Pancreas (tissue), 10 donors: ENCODE measurements at places on chromosomes 6 and 20.
A peak's percentile ranks its signal among the peaks of the same experiment; 100 is the strongest.

DNA sequence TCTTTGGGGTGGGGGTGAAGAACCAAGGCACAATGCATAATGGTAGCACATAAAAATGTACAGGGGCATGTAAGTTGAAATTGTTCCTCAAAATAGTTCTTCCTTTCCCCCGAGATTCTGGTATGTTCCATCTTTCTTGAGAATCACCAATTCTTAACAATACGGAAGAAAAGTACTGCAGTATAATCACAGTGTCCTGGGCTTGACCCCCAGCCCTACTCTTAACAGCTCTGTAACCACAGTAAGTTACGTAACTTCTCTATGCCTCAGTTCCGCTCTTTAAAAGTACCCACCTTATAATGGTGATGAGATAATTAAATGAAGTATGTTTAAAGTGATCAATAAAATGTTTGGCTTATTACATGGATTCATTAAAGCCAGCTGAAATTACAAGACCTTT, 104.5 kb downstream of the SMLR1 start:
- H3K4me1 ChIP-seq, result peaks cover 2% of the 10 kb centered on the region
- DNase-seq, result no peak
- no peaks in the 10 kb centered on the region for H3K27me3 ChIP-seq
- H3K27ac ChIP-seq, result no peak overlapping the region

DNA sequence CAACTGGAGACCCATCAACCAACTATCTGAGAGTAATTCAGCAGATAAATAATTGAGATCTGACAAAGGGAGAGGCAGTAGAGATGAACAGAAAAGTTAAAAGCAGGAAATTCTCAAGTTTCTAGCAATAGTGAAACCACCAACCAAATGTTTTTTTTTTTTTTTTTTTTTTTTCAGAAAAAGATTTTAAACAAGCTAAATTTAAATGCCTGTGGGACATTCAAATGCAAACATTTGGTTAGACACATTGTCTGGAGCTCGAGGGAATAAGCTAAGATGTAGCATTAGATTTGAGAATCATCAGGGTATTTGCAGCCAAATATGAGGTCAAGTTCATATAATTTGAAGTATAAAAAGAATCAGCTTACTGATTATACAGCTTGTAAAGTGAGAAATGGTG, 16.4 kb downstream of the RANBP9 start:
- H3K4me3 ChIP-seq, result no peak overlapping the region
- DNase-seq, result no peak
- no peaks in the 10 kb centered on the region for H3K36me3 ChIP-seq
- no peak overlapping the region for H3K27ac ChIP-seq
- H3K27me3 ChIP-seq, result no peaks in the 10 kb centered on the region

- no peak for DNase-seq
- H3K27ac ChIP-seq, result no peak overlapping the region
- H3K4me1 ChIP-seq, result peaks cover 5% of the 10 kb centered on the region
- no peaks in the 10 kb centered on the region for H3K27me3 ChIP-seq
These were observed 190.4 kb upstream of the UST start for GRCh38 chr6:148556410-148556809.

DNA sequence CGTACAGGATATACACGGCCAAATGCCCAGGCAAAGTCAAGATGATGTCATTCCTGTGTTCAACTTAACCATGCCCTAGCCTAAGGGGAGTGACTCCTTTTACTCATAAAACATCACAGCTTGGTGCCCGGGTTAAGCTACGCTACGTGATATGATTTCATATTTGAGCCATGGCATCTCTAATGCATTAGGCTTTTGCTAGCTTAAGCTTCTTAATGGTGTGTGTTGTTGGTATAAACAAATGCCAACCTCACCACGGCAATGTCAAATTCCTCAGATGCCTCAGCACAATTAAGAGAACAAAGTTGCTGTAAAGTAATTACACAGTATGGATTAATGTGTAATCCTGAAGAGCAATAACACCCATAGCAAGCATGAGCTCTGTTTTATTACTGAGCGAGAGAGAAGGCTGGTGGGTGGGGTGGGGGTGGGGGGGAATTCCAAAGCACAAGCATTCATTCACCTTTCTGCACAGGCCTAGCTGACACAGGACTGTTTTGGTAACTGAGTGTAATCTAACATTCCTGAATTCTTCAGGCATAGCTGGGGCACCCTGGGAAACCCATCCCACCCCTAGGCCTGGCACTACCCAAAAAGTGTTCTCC, 44.7 kb upstream of the CNKSR3 start:
- H3K36me3 ChIP-seq, result no peaks in the 10 kb centered on the region
- H3K27ac ChIP-seq, result peak overlapping the region; percentile 15
- no peaks in the 10 kb centered on the region for H3K27me3 ChIP-seq
- no peaks in the 10 kb centered on the region for H3K4me1 ChIP-seq
- DNase-seq, result no peak

DNA sequence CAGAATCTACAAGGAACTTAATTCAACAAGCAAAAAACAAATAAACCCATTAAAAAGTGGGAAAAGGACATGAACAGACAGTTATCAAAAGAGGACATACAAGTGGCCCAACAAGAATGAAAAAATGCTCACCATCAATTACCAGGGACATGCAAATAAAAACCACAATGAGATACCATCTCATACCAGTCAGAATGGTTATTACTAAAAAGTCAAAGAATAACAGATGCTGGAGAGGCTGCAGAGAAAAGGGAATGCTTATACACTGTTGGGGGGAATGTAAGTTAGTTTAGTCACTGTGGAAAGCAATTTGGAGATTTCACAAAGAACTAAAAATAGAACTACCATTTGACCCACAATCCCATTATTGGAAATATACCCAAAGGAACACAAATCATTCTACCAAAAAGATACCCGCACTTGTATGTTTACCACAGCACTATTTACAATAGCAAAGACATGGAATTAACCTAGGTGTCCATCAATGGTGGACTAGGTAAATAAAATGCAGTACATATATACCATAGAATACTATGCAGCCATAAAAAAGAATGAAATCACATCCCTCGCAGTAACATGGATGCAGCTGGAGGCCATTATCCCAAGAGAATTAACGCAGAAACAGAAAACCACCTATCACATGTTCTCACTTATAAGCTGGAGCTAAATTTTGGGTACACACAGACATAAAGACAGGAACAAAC, 48.4 kb downstream of the RNGTT start:
- H3K4me3 ChIP-seq, result no peak overlapping the region
- H3K27ac ChIP-seq, result no peak overlapping the region
- H3K27me3 ChIP-seq, result no peaks in the 10 kb centered on the region
- H3K36me3 ChIP-seq, result no peaks in the 10 kb centered on the region
- no peak for DNase-seq

- no peak overlapping the region for H3K27ac ChIP-seq
- no peaks in the 10 kb centered on the region for H3K27me3 ChIP-seq
- no peak overlapping the region for H3K4me3 ChIP-seq
These were observed 31.3 kb downstream of the TRMT6 start for GRCh38 chr20:5918856-5919625.

GRCh38 chr6:16991981-16992629, 109.7 kb upstream of the STMND1 start:
- H3K4me1 ChIP-seq, result no peaks in the 10 kb centered on the region
- no peak overlapping the region for H3K27ac ChIP-seq
- H3K4me3 ChIP-seq, result no peak overlapping the region
- DNase-seq, result no peak
- no peaks in the 10 kb centered on the region for H3K36me3 ChIP-seq

- no peak overlapping the region for H3K4me3 ChIP-seq
- H3K4me1 ChIP-seq, result no peaks in the 10 kb centered on the region
- no peaks in the 10 kb centered on the region for H3K36me3 ChIP-seq
- no peaks in the 10 kb centered on the region for H3K27me3 ChIP-seq
- DNase-seq, result no peak
These were observed 58.4 kb downstream of the PTPN1 start for GRCh38 chr20:50568549-50568942.

- H3K36me3 ChIP-seq, result no peaks in the 10 kb centered on the region
- H3K27me3 ChIP-seq, result no peaks in the 10 kb centered on the region
- H3K4me1 ChIP-seq, result no peaks in the 10 kb centered on the region
- DNase-seq, result no peak
- H3K27ac ChIP-seq, result no peak overlapping the region
- peak overlapping the region; percentile 85 for H3K4me3 ChIP-seq
These were observed 731 bp upstream of the RBL1 start for GRCh38 chr20:37096415-37097041.

- no peak overlapping the region for H3K4me3 ChIP-seq
- DNase-seq, result no peak
- peaks cover 94% of the 10 kb centered on the region for H3K36me3 ChIP-seq
- no peaks in the 10 kb centered on the region for H3K27me3 ChIP-seq
- H3K4me1 ChIP-seq, result no peaks in the 10 kb centered on the region
- no peak overlapping the region for H3K27ac ChIP-seq
These were observed 47.0 kb downstream of the EZR start for GRCh38 chr6:158772172-158772571.

DNA sequence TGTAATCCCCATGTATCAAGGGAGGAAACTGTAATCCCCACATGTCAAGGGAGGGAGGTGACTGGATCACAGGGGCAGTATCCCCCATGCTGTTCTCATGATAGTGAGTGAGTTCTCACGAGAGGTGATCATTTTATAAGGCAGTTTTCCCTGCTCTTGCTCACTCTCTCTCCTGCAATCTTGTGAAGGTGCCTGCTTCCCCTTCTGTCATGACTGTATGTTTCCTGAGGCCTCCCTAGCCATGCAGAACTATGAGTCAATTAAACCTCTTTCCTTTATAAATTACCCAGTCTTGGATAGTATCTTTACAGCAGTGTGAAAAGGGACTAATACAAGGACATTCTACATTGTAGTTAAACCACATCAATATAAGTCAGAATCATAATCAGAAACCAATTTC, 112.4 kb downstream of the BTBD9 start:
- H3K27ac ChIP-seq, result no peak overlapping the region
- no peaks in the 10 kb centered on the region for H3K27me3 ChIP-seq
